Upper lobe of right lung (tissue), 1 donor: ENCODE measurements at places on chromosomes 7 and 10.
A peak's percentile ranks its signal among the peaks of the same experiment; 100 is the strongest.

- DNase-seq: no peak
These were observed 69.7 kb upstream of the CAMK2B start for GRCh38 chr7:44395067-44395466.

- DNase-seq: no peak
These were observed 143.1 kb downstream of the ELAPOR2 start for GRCh38 chr7:86916277-86916825.

DNA sequence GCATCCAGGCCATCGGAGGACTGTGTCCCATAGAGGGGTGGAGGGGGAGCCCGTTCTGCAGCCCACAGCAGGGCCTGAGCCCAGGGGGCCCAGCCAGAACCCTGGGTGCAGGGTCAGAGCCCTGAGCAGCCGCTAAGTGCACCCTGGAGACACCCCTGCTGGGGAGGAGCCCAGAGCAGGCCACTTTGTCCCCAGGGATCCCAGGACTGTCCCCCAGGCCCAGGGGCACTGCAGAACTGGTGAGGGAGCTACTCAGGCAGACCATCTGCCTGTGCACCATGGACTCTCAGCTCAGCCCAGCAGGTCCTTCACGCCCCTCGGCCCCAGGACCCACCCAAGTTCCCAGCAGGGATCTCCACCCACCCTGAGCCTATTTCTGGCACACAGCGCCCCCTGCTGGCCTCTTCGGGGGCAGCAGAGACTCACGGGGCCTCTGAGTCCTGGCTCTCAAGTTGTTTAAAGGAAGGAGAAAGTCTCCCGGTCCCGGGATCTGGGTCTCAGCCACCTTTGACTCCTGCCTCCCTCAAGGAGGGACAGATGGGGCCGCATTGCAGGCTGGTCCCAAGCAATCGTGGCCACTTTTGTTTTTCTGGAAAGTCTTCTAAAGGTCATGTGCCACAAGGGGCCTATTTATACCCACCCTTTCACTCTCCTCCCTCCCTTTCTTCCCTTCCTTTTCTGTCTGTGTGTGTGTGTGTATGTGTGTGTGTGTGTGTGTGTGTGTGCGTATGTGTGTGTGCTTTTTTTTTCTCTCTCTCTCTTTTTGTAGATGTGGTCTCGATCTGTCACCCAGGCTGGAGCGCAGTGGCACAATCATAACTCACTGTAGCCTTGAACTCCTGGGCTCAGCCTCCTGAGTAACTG is 90.3 kb downstream of the MYL10 start:
- DNase-seq: peak; percentile 81

DNA sequence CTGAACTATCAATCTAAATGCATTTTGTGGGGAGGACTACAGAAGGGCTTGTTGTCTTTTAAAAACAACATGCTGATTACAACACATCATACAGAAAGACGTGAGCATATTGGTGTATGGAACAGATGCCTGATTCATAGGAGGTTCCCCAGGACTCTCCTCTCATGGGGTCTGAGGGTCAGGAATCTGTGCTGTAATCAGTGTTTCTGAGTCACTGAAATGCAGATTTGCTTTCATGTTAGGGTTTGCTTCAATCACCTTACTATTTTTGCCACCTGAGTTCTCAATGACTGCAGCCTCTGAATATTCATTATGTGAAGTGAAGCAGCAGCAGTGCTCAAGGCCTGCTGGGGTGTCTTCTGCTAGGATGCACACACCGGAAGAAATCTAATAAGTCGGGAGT is 550 bp upstream of the ANK3 start:
- no peak for DNase-seq

GRCh38 chr10:14971867-14972448 is 12.8 kb downstream of the MEIG1 start:
- no peak for DNase-seq

- DNase-seq: peak; percentile 72
These were observed 77.1 kb downstream of the ITGB8 start for GRCh38 chr7:20407585-20408466.

GRCh38 chr10:61278556-61278955 is 174.6 kb downstream of the TMEM26 start:
- DNase-seq: no peak

DNA sequence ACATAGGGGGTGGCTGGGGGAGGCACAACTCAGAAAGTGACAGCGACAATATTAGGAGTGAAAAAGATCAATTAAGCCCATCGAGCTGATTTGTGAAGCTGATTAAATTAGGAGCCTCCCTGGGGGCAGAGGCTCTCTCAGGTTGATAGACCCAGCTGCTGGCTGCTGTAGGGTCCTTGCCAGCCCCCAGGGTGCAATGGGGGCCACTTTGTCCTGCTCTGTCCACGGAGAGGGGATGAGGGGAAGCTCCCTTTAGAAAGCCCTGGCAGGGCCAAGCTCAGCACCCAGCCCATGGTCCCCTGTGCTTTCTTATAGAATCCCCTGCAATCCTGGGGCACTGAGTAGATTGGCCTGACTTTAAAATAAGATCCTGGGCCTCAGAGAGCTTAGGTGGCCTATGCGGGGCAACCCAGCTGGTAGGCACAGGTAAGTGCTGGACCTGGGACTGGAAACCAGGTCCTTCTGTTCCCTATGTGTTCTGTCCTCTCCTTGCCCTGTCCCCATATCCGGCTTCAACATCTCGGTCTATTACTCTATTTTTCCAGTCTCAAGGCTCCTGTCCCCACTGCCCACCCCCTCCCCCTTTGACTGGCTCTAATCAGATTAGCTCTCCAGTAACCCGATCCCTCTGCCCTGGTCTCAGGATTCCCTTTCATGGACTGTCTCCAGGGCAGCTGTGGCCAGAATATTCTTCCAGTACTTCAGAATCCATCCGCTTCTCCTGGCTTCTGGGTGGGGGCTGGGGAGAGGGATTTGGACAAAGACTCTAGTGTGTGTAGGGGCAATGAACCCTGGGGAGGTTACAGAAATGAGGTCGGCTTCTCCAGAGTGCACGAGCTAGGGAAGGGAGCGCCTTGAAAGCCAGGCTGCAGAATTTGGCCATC is 259.6 kb downstream of the RPS24 start:
- DNase-seq: peak; percentile 33

- DNase-seq: peak; percentile 87
These were observed 42.6 kb downstream of the FAM20C start for GRCh38 chr7:234708-235553.

- DNase-seq: no peak
These were observed 278.8 kb downstream of the CACNA2D1 start for GRCh38 chr7:82164813-82165212.

DNA sequence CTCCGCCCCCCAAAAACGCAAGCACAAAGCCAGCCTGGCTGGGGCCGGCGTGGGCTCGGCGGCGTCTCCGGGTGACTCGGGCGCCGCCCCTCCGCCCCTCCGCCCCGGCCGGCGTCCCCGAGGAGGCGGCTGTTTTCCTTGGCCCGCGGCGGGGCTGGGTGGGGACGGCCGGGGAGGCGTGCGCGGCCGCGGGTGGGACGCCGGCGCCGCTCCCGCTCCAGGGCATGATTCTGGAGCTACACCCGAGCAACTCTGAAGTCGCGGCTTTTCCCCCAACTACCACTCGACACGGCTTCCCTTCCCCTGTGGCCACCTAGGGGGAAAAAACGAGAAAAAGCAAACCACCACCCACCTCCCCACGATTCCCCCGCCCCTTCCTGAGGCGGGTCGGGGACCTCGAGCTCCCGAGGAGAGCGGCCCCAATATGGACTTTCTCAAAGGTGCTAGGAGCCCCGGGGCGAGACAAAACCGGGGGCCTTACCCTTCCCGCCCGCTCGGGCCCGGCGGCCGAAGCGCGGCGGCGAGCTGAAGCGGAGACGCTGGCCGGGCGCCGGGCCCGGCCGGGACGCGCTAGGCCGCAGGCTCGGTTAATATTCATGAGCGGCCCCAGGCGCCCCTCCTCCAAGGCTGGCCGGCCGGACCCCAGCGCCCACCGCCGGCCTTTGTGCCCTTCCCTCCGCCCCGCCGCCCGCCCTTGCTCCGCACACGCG is 856 bp downstream of the ARHGAP21 start:
- DNase-seq: peak; percentile 83

GRCh38 chr10:18523025-18523424 is 128.4 kb downstream of the NSUN6 start:
- DNase-seq: no peak

GRCh38 chr7:133575726-133576440 is 323.0 kb downstream of the EXOC4 start:
- DNase-seq: no peak

GRCh38 chr7:70893422-70893821 is 238.5 kb upstream of the GALNT17 start:
- DNase-seq: no peak

DNA sequence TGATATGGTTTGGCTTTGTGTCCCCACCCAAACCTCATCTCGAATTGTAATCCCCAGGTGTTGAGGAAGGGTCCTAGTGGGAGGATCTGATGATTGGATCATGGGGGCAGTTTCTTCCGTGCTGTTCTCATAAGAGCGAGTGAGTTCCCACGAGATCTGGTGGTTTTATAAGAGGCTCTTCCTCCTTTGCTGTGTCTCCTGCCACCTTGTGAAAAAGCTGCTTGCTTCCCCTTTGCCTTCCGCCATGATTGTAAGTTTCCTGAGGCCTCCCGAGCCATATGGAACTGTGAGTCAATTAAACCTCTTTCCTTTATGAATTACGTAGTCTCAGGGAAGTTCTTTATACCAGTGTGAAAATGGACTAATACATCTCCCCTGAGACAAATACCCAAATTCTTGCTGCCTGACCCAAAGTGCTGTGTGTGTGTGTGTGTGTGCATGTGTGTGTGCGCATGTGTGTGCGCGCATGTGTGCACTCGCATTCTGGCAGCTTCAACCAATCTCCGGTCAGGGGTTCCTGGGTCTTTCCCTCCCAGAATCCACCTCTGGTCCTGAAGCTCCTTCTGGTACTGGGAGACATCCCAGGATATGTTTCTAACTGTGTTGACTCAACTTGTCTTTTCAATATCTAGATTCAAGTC is 98.1 kb upstream of the LRRC4 start:
- no peak for DNase-seq

GRCh38 chr7:112459645-112460044 is 9.4 kb downstream of the IFRD1 start:
- DNase-seq: no peak

GRCh38 chr7:112398534-112398933 is 51.7 kb upstream of the IFRD1 start:
- DNase-seq: no peak

DNA sequence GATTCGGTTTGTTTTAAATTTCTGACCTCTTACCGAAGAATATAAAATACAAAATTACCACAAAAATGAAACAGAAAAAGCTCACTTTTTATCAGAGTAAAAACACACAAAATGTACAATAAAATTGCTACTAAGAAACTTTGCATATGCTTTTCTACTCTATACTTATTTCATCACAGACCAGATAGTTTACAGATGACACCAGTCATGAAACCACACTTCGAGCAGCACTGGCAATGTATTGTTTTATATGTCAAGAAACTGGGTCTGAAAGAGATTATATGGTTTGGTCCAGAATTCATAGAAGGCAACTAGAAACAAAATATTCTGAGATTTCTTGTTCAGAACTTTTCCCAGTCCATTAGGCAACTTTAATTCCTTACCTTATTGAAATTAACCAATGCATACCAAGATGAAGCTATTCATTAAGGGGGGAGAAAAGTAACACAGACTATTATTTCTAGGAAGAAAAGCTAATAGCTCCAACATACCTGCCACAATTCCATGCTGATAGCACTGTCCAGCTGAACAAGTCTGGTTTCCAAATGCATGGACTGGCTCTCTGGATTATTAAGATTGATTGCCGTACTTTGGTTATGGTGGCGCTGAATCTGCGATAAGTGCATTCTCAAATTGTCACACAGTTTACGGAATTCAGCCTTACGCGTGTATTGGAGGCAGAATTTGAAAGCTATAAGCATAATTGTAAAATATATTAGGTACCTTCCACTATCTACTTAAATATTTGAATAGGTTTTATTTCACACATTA is 10.0 kb downstream of the EIF3A start:
- no peak for DNase-seq

DNA sequence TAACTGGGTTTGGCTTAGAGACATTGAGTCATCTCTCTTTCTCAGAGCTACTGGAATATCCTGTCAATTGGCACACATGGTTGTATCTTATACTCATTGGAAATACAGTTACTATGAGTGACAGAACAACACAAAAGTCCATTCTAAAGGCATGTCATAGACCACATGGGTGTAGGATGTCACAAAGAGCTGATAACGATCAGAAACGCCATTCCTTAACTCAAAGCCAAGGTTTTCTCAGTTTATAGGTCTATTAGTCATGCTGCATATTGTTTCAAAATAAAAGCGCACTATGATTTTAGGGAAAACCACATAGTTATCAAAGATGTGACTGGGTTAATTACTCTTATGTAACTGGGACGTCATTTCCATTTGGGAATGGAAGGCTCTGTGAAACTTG is 147.2 kb upstream of the FAM171A1 start:
- DNase-seq: no peak

DNA sequence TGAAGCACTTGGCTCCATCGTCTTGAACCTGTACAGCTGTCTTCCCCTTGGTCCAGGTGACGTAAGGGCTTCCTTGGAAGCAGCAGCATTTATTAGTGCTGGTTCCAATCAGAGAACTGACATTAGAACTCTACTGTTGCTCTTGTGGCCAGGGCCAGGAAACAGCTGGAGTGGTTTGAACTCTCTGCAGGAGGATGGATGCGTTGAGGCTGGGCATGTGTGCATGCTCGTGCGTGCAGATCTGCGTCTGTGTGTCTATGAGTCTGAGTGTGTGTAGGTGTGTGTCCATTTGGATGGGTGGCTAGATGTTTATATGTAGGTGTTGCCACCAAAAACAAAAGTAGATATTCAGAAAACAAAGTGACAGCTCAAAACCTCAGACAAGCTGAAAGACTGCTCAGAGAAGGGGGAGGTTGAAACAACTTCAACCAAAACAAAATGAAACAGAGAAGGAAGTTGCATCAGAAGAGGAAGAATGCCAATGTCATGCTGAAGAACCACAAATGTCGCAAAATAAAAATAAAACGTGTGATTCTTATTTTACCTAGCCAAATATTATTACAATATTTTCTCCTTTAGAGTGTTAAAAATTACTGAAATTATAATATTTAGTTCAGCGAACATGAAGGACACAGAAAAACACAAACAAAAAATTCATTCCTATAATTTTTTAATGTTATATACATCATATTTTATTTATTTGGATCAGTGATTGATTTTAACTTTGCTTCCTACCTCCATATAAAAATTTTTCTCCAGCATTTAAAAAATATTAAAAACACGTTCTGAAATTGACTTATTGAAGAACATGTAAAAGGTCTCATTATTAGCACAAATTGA is 96.1 kb upstream of the MKLN1 start:
- DNase-seq: no peak

- no peak for DNase-seq
These were observed 236.0 kb upstream of the NRP1 start for GRCh38 chr10:33570495-33570894.

GRCh38 chr7:66731986-66732385 is 8.5 kb upstream of the RABGEF1 start:
- DNase-seq: no peak

DNA sequence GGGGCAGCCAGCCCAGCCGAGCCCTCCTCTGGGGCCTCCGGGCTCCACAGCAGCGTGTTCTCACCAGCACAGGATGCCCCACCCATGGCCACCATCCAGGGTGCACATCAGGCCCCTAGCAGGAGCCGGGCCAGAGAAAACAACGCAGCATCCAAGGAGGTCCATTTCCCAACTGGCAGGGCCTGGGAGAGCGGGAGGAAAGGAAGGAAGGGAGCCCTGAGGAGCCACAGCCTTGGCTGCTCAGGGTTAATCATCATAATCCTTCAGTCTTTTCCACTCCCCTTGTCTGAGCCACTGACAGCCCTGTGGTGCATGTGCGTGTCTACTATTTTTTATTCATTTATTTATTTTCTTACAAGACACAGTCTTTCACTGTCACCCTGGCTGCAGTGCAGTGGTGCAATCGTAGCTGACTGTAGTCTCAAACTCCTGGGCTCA is 3.6 kb downstream of the PLAC9 start:
- DNase-seq: peak; percentile 72
